ENCODE measurements at places on chromosomes 2 and 18.

GRCh38 chr2:161886248-161886647, 187.8 kb downstream of the DPP4 start:
- no peak for DNase-seq

GRCh38 chr2:181054843-181055242, 74.4 kb downstream of the UBE2E3 start:
- DNase-seq = no peak

GRCh38 chr2:144454466-144455287, 65.2 kb downstream of the ZEB2 start:
- no peak for DNase-seq

DNA sequence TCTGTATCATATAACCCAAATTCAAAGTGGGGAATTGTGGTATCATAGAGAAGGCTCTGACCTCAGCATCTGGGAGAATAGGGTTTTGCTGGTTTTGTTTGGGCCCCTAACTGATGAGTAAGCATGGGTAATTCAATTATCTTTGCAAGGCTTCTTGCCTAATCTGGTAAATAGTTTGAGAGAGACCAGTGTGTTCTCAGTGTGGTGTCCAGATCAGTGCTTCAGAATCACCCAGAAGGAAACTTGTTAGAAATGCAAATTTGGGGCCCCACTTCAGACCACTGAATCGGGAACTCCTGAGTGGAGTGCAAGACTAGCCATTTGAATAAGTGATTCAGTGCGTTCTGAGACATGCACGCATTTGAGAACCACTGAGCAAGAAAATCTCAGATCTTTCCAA, 282.7 kb downstream of the EPHA4 start:
- DNase-seq = no peak

DNA sequence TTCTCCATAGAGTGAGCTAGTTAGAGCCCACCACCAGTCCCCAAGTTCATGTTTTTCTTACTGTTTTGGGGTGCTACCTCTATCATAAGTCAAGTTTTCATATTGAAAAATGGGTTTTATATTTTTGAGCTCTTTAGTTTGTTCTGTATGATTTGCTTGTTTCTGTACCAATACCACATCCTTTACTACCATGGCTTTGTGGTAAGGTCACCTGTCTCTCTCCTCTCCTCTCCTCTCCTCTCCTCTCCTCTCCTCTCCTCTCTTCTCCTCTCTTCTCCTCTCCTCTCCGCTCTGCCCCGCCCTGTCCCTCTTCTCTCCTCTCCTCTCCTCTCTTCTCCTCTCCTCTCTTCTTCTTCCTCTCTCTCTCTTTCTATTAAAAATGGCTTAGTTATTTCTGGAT, 22.1 kb upstream of the LBH start:
- no peak for DNase-seq

DNA sequence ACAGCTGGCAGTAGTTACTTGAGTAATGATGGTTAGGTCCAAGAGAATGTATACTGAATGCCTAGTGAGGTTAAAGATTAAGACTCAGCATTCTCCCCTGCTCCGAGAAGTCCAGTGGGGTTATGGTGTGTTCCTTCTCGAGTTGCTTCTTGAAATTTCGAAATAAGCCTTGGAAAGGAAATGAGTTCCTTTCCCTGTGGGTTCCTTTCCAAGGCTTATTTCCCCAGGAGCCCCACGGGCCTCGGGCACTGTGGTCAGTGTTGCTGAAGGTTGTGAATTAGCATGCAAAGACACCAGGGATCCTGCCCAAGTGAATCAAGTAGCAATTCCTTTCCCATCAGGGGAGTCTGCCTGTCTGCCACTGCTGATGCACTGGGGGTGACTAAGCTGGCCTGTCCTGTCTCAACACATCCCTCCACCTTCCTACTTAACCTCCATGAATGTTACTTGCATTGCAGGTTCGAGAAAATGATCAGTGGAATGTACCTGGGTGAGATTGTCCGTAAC, 53.6 kb downstream of the HK2 start:
- DNase-seq = no peak

GRCh38 chr2:30439879-30440278, 7.2 kb upstream of the LCLAT1 start:
- DNase-seq = no peak

DNA sequence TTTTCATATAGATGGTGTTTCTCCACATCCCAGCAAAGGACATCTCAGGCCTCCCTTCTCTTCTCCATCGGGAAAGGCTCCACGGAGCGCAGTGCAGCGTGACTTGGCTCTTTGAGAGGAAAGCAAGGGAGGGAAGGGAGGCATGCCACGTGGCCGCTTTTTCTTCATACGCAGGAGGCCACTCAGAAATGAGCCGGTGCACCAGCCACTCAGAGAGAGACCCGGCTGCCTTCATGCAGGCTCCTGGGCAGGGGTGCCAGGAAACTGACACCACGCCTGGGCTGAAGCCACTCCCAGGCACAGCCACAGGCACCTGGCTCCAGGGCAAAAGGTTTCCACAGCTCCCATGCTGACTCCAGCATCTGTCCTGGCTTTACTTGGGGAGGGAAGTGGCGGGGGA, 11.1 kb upstream of the LOXHD1 start:
- DNase-seq = no peak

GRCh38 chr2:15832849-15833680, 107.3 kb upstream of the MYCN start:
- no peak for DNase-seq

DNA sequence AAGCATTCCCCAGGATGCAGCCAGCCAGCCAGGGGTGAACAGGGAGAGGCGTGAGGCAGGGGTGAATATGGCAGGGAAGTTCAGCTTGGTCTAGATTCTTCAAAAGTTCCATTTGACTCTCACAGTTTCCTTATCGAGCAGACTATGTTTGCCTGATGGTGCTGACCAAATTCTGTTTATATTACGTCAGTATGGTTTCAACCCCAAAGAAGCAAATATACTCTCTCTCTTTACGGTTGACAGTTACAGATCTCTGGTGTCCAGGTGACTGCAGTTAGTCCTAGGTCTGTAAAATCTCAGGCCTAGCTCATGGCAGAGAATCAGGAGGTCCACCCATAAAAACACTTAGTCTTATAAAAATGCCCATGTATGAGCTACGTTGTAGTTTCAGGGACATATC, 38.3 kb upstream of the DNMT3A start:
- DNase-seq = no peak

DNA sequence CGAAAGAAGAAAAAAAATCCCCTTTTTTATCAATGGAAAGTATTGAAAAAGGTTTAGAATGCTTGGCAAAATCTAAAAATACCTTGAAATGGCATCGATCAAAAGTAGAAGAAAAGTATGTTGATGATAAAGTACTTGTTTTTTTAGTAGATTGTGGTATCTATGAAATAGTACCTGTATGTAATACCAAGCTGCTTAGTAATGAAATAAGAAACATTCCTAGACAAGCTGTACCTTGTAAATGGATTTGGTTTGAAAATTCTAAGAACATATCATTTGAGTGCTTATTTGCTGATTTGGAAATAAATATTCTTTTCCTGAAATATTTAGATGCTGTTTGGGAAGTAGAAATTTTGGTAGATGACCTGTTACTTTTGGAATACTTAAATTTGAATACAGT, 18.4 kb downstream of the TDRD15 start:
- DNase-seq = no peak

DNA sequence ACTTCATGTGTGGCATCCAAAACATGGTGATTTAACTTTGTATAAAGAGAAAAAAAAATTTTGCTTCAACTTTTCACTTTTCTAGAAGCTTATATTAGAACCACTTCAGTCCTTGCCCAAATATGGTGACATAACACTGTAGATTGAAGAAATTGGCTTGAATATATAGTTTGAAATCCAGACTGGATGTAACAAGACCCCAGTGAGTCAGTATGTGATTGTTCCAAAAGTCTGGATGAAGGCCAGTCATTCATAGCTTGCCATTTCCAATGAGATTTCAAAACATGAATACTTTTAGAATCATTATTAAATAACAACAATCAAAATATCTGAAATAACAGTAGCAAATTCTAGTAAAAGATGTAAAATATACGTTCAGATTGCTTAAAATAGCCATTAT, 104.8 kb upstream of the FN1 start:
- DNase-seq = no peak

DNA sequence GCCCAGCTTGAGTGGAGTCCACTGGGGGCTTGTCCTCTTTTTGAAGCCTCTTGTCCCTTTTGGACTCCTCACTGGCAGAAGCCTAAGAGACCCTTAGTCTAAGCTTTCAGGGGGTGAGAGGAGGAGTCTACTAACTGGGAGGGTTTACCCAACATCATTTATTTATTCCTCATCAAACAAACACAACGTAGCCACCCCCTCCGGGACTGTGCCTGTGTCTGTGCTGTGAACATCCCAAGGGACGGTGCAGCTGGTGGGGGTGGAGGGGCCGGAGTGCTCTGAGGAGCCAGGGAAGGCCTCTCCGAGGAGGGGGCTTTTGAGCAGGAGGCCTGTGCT, 42.7 kb upstream of the TAF1B start:
- DNase-seq = no peak

GRCh38 chr2:146597291-146597690, 1247.5 kb upstream of the ACVR2A start:
- no peak for DNase-seq

GRCh38 chr18:35876243-35876642, 96.2 kb upstream of the RMP24 start:
- DNase-seq = no peak

DNA sequence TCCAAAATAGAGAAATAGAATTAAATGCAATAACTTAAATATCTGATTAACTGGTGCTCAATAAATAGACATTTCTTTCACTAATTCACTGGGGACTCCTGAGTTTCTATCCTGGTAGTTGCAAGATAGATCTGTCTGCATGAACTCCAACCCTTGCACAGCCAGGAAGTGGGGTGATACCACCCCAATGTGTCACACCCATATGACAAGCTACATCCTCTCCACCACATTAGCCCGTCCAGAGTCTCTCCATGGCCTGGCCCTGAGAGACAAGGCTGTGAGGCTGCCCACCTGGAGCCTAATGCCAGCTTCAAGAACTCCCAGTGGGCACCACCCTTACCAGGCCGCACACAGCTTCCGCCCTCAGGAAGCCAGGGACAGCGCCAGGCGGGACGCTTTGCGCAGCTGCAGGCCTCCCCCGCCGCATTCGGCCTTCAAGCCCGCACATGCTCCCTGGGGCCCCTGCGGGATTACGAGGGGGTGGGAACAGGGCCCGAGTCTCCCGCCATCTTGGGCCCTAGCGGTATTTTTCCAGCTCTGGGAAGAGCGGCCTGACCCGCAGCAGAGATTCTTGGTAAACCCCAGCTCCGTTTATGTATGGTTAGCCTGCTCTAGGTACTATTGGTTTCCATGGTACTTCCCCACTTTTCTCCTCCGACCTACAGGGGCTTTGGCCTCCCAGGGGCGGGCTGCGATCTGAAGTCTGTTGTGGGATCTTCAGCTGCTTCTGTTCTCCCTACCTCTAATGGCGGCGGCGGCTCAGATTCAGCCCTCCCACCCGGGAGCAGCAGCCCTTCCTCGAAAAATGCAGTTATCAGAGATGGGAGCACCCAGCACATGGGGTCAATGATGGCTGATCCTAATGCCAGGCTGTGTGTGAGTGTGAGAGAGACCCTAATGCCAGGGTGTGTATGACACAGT, at the start of gene TDRD15:
TDRD15 (plus strand) TSS at position 496 of the 921 bp plus-strand sequence. CDS start 13,500 bp downstream, outside the sequence.
- no peak for DNase-seq

- no peak for DNase-seq
Observed at GRCh38 chr2:99085421-99085820, 56.1 kb upstream of the C2orf15 start.

DNA sequence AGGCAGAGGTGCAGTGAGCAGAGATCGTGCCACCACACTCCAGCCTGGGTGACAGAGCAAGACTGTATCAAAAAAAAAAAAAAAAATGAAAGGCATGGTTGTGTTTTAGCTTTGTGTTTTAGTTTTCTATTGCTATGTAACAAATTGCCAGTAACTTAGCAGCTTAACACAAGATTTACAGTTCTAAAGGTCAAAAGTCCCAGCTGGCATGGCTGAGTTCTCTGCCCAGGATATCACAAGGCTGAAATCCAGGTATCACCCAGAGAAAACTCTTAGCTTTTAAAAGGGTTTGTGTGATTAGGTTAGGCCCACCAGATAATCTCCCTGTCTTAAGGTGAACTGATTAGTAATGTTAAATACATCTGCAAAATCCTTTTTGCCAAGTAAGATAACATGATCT, 107.7 kb upstream of the YPEL5 start:
- DNase-seq = no peak

- no peak for DNase-seq
Observed at GRCh38 chr2:66456183-66457041, 21.5 kb downstream of the MEIS1 start.

DNA sequence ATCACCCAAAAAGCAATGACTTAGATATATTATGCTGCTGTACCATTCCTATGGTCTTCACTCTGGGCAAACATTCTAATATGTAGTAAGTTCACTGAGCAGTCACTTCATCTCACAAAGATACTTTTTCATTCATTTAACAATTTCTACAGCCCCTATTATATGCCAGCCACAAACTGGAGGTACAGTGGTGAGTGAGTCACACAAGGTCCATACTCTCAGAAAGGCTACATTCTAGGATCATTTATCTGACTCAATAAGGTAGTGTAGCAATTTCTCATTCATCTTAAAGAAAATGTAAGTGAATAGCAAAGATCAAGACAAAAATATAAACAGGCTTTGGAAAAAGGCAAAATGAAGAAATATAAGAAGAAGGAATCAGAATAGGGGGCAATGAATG, 40.5 kb downstream of the NHEJ1 start:
- DNase-seq = no peak

All from neural crest cell (in vitro differentiated cells).